ENCODE measurements at places on chromosomes 1 and 21. TPM values are rescaled to one million over a fixed set of nuclear protein-coding genes. Genes with fewer than 3 reads are reported as not detected.

DNA sequence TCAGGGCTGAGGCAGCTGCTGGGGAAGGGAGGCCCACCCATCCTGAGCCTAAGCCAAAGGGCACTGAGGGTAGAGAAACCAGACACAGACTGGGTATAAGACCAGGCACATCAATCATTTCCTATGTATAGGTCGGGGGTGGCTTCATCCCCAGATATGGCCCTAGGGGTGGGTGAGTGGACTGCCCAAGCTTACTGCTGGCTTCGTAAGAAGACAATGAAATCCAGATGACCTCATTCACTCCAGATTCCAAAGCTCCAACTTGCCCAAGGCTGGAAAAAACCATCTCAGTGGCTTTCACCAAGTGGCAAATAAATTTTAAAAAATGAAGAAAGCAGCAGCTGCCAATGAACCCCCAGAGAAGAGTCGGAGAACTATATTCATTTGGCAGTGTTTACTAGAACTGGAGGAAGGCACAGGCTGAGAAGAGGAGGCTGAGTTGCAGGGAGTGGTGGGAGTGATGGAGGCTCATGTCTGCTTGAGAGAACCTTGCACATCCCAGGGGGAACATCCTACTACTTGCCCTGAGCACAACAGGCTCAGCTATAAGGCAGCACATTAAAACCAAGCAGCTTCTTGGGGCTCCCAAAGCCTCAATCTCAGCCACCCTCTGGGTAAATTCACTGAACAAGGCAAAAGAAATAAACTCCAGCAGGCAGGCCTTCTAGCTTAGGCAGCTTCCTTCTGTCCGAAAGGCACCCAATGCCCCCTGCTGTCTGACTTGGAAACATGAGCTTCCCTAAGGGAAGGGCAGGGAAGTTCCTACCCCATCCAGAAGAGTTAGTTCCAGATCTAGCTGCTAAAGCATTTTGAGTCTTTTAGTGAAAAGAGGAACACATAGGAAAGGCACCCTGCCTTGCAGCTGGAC, 14.1 kb downstream of the PEA15 start:
- peak; percentile 54 for DNase-seq

GRCh38 chr1:79760531-79760930, 754.0 kb upstream of the ADGRL4 start:
- no peak for DNase-seq

- DNase-seq, result no peak
Measured at GRCh38 chr1:229108598-229109201, 162.2 kb upstream of the RAB4A start.

Gene STYXL2
- not detected for total RNA-seq

Gene TP73
- total RNA-seq, result 0.07 TPM

- DNase-seq, result no peak
Measured at GRCh38 chr21:46057710-46058241, 40.1 kb upstream of the COL6A2 start.

- DNase-seq, result no peak
Measured at GRCh38 chr1:210031473-210031872, 93.5 kb downstream of the SYT14 start.

Gene ANKRD35
- total RNA-seq, result not detected

DNA sequence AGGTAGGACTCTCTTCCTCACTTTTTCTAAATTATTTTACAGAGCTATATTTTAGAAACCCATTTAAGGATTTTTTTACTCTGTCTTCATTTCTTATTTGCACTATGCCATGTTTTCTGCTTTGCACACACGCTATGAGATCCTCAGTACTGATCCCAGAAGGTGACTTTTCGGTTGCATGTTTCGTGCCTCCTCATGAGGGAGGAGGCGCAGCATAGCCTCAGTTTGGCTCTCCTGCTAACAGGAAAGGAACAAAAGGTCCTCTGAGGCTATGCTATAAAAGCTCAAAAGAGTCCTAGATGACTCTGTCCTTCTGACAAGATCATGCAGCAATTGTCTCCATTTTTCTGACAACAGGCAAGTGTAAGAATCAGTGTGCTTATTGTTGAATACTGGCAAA, 189.7 kb downstream of the GPR52 start:
- DNase-seq, result no peak
